ENCODE measurements at places on chromosomes 1 and 21. TPM values are rescaled to one million over a fixed set of nuclear protein-coding genes. Genes with fewer than 3 reads are reported as not detected.

- H3K27ac ChIP-seq: no peak overlapping the region
- H3K27me3 ChIP-seq: peaks cover 24% of the 10 kb centered on the region
- H3K4me1 ChIP-seq: no peaks in the 10 kb centered on the region
Observed at GRCh38 chr1:219945795-219946194, 17.4 kb upstream of the SLC30A10 start.

GRCh38 chr1:15370781-15371520 is 38.7 kb upstream of the EFHD2 start:
- no peak for DNase-seq
- no peak overlapping the region for H3K27ac ChIP-seq
- H3K4me1 ChIP-seq: no peaks in the 10 kb centered on the region
- H3K4me3 ChIP-seq: no peak overlapping the region
- peaks cover 16% of the 10 kb centered on the region for H3K27me3 ChIP-seq
- no peaks in the 10 kb centered on the region for H3K36me3 ChIP-seq

- DNase-seq: no peak
- no peak overlapping the region for H3K27ac ChIP-seq
- peaks cover 4% of the 10 kb centered on the region for H3K36me3 ChIP-seq
- H3K27me3 ChIP-seq: peaks cover 36% of the 10 kb centered on the region
Observed at GRCh38 chr1:36675106-36675505, 192.4 kb upstream of the CSF3R start.

- no peak overlapping the region for H3K4me3 ChIP-seq
- no peaks in the 10 kb centered on the region for H3K27me3 ChIP-seq
- H3K4me1 ChIP-seq: no peaks in the 10 kb centered on the region
- no peak for DNase-seq
- H3K27ac ChIP-seq: no peak overlapping the region
Observed at GRCh38 chr1:173853074-173853473, 14.7 kb downstream of the GAS5 start.

DNA sequence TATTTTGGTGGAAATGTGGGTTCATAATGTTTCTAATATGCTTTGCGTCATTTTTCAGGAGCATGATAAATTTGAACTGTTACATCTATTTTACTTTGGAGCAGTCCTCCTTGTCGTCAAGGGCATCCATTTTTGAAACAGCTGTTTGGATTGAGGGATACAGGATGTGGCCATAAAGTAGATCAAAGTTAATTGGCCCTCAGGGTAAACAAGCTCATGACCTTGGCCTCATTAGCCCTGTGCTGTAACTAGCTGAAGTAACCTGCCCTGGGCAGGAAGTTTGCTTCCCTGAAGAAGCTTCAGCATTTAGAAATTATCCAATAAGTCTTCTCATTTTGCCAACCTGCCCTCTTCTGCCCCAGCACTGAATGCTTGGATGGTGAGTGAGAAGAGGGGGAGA is 24.8 kb upstream of the RGL1 start:
- no peaks in the 10 kb centered on the region for H3K27me3 ChIP-seq
- no peaks in the 10 kb centered on the region for H3K36me3 ChIP-seq
- DNase-seq: no peak
- H3K4me3 ChIP-seq: no peak overlapping the region
- no peaks in the 10 kb centered on the region for H3K4me1 ChIP-seq

Gene PROX1
- not detected for polyA plus RNA-seq

DNA sequence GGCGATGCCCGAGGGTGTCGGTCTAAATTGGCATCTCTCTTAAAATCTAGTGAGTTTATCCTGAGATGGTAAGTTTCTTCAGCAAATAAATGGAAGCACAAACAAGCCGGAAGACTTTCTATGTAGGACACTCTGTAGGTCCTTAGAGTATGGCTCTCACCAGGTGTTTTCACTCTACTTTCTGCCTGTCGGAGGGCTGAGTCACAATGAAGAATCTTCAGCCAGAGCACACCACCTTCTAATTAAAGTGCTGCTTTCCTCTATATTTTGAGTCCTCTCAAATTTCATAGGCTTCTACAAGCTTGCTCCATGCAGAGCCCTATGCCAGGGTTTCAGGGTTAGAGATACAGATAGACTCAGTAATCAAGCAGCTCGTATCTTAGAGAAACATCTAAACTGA is 27.1 kb downstream of the KCNK1 start:
- no peak overlapping the region for H3K27ac ChIP-seq
- H3K4me1 ChIP-seq: no peaks in the 10 kb centered on the region
- DNase-seq: no peak
- H3K27me3 ChIP-seq: peaks cover 18% of the 10 kb centered on the region
- H3K36me3 ChIP-seq: no peaks in the 10 kb centered on the region
- H3K4me3 ChIP-seq: no peak overlapping the region

GRCh38 chr1:38004284-38005108 is 818 bp downstream of the FHL3 start:
- H3K4me3 ChIP-seq: peak overlapping the region; percentile 71
- no peaks in the 10 kb centered on the region for H3K36me3 ChIP-seq
- peaks cover 18% of the 10 kb centered on the region for H3K27me3 ChIP-seq
- H3K4me1 ChIP-seq: peaks cover 13% of the 10 kb centered on the region
- H3K27ac ChIP-seq: peak overlapping the region; percentile 24

Gene GPR52
- polyA plus RNA-seq: not detected

- H3K4me3 ChIP-seq: no peak overlapping the region
- no peaks in the 10 kb centered on the region for H3K27me3 ChIP-seq
- no peak for DNase-seq
- H3K36me3 ChIP-seq: peaks cover 8% of the 10 kb centered on the region
- H3K27ac ChIP-seq: no peak overlapping the region
Observed at GRCh38 chr1:248696261-248696660, 6.3 kb downstream of the OR14I1 start.

GRCh38 chr1:40380817-40381216 is 7.3 kb downstream of the SMAP2 start:
- peak overlapping the region; percentile 74 for H3K4me3 ChIP-seq
- H3K27ac ChIP-seq: peak overlapping the region; percentile 94
- H3K4me1 ChIP-seq: peaks cover 98% of the 10 kb centered on the region
- DNase-seq: no peak
- H3K36me3 ChIP-seq: peaks cover 25% of the 10 kb centered on the region

- peak overlapping the region; percentile 68 for H3K4me3 ChIP-seq
- peak; percentile 34 for DNase-seq
- no peaks in the 10 kb centered on the region for H3K36me3 ChIP-seq
- H3K27me3 ChIP-seq: peaks cover 13% of the 10 kb centered on the region
- peaks cover 24% of the 10 kb centered on the region for H3K4me1 ChIP-seq
Observed at GRCh38 chr1:40532844-40533424, 1.5 kb downstream of the ZNF684 start.

DNA sequence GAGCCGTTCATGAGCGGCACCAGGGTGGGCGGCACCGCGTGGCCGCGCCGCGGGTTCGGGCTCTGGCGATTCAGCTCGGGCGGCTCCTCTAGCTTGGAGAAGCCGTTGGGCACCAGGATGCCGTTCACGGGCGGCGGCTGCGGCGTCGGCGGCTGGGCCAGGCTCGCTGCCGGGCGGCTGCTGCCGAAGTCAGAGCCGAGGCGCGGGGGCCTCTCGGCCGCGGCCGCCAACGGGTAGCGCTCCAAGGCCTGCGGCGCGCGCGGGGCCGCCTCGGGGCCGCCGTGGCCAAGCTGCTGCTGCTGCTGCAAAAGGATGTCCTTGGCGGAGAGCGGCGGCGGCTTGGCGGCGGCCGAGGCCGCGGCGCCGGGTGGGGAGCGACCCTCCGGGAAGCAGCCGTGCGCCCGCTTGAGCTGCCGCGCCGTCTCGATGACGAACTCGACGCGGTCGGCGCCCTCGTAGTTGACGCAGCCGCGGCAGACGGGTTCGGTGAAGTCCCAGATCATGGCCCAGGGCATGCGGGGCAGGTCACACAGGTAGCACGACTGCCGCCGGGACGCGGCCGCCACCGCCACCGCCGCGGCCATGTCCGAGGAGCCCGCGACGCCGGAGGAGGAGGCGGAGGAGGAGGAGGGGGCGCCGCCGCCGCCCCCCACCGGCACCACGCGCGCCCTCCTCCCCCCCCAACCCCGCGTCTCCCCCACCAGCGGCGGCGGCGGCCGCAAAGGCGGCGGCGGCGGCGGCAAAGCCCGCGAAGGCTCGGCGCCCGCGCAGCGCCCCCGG is 877 bp downstream of the IRF2BP2 start:
- H3K27ac ChIP-seq: peak overlapping the region; percentile 93
- H3K27me3 ChIP-seq: peaks cover 5% of the 10 kb centered on the region
- H3K4me1 ChIP-seq: peaks cover 61% of the 10 kb centered on the region
- H3K4me3 ChIP-seq: peak overlapping the region; percentile 81
- no peaks in the 10 kb centered on the region for H3K36me3 ChIP-seq

Measured in naive B cell (primary cell).